ENCODE measurements at places on chromosomes 6 and 20.

- no peak for DNase-seq
Observed at GRCh38 chr6:137097057-137097456, 52.3 kb upstream of the IL20RA start.

DNA sequence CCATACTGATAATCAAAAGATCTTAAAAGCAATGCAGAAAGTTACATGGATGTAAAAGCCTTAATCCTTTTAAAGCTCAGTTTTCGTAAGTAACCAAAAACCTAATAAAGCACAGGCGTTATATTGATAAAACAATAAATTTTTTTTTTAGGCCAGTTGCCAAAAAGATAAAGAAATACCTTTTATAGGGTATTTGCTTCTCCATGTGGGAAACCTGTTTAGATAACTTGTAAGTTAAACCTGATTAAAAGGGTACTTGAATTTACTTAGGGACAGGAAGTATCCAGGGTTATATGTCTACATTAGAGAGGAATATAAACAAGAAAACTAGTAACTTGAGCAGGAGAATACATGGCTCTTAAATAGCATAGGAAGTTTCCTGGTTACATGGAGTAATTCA, 21.1 kb downstream of the FBXO9 start:
- DNase-seq, result no peak

DNA sequence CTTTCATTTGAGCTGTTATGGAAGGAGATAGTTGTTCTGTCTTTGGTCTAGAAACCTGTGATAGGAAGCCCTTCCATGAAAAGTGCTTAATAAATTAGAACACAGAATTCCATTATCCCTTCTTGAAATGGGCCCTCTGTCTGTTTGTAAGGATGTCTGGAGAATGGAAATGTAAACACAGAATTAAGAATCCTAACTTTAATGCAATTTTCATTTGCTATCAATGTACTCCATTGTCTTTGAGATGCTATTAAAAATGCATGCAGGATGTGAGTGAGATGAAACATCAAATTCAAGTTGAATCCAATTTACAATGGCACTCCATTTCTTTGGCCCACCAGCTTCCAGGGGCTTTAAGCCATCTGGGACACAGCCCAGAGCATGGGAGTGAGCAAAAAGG, 13.9 kb upstream of the AARS2 start:
- no peak for DNase-seq

GRCh38 chr6:95589826-95590570, 12.7 kb downstream of the MANEA start:
- no peak for DNase-seq
